ENCODE measurements at places on chromosomes 13 and 19.

- DNase-seq, result no peak
Measured at GRCh38 chr13:78750735-78751134, 91.8 kb upstream of the OBI1 start.

DNA sequence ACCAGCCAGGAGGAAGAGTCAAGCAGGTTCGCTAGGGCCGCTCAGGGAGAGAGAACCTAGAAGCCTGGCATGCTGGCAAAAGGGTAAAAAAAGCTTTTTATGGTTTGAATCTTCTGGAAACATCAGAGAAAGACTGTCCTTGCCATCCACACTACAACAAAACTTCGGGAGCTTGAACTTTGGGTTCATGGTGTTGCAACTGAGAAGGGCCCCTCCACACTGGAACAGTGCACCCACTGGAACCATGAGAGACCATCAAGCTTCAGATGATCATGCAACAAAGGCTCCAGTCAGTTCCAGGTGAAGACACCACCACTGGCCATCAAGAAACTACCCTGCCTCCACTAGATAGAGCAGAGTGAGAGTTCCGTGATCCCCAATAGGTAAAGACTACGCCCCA lies 170.1 kb downstream of the RGCC start:
- no peak for DNase-seq

DNA sequence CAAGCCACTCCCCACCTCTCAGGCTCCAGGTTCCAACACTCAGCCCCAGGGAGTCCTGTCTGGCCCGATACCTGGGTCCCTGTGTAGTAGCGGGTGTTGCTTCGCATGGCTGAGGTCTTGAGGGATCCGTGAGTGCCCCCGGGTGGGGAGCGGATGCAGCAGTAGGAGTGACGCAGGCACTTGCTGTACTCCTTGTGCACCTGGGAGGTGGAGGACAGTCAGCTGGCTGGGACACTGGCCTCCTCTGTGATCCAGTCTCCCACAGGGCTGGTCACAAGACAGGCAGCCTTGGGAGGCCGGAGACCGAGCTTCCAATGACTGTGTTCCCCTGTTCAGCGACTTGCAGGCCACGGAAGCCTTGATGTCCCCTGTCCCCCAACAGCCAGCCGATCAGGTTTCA lies 16.3 kb upstream of the ASF1B start:
- no peak for DNase-seq

DNA sequence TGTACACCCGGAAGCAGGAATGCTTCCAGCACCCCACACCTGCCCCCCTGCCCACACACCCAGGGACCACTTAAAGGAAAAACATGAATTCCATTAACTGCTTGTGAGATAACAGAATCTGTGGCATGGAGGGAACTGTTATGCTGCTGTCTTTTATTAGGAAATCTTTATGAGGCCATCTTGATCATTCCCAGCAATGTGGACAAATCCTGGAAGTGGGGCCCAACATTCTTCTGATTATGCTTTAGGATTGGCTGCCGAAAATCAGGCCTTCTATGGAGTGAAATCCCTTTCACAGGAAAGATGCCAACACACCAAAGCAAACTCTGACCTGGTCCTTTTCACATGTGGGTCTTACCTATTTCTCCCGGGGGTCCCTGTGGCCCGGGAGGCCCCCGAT lies 114.5 kb downstream of the COL4A1 start:
- no peak for DNase-seq

GRCh38 chr13:53005626-53006025 lies 23.0 kb upstream of the OLFM4 start:
- no peak for DNase-seq

GRCh38 chr19:18439025-18439909 lies 1.3 kb upstream of the ISYNA1 start:
- DNase-seq, result no peak

- no peak for DNase-seq
Measured at GRCh38 chr19:1985588-1986356, 29.7 kb downstream of the BTBD2 start.

- DNase-seq, result no peak
Measured at GRCh38 chr13:46168783-46169182, 13.2 kb downstream of the LCP1 start.
